ENCODE measurements at places on chromosomes 12 and 14.

- DNase-seq, result no peak
These were observed 69.8 kb upstream of the RIN3 start for GRCh38 chr14:92443741-92444140.

GRCh38 chr12:106070147-106070546, 68.6 kb downstream of the NUAK1 start:
- no peak for DNase-seq

GRCh38 chr14:73286598-73286997, 49.3 kb downstream of the PAPLN start:
- no peak for DNase-seq

DNA sequence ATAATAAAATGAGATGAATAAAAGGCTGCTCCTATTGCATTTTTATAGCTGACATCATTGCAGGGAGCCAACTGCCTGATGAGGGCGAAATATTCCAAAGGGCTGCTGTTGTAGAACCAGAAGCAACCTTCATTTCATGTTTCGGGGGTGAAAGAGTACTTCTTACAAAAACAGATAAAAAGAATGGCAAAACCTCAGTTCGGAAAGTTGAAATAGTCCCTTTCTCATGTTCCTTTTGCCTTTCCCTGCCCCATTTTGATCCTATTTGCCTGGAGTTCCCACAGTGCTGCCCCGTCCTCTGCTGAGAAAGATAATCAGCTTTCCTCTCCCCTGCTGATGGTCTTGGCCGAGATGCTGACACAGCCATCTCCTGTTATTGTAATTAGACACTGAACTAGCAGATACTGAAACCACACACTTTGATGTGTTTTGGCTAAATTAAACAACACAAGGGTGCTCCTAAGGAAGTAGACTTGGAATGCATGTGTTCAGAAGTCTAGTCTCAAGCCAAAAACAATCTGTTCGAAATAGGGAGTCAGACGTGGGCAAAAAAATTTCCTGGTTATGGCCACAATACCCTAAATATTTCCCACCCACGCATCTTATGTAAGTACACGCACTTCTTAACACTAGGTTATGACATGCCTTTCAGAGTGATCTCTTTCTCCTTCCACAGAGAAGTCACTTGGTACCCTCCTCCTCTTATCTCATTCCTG, 117.2 kb downstream of the PPM1H start:
- peak; percentile 92 for DNase-seq

DNA sequence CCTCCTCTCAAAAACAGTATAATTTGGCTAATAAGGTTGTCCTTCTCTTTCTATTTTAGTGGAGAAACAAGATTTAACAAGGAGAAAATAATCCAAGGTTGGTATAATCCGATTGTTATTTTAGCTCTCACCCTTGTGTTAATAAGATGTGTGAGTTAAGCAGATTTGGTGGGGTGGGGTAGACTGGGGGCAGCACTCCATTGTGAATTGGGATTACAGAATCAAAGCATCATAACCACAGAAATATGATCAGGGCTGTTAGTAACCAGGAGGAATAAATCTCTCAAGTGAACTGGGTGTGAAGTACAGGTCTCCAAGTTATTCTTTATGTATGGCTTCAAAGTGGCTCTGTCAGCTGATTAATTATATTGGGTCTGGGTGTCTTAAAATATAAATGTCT, 10.2 kb downstream of the TIGAR start:
- DNase-seq, result no peak

DNA sequence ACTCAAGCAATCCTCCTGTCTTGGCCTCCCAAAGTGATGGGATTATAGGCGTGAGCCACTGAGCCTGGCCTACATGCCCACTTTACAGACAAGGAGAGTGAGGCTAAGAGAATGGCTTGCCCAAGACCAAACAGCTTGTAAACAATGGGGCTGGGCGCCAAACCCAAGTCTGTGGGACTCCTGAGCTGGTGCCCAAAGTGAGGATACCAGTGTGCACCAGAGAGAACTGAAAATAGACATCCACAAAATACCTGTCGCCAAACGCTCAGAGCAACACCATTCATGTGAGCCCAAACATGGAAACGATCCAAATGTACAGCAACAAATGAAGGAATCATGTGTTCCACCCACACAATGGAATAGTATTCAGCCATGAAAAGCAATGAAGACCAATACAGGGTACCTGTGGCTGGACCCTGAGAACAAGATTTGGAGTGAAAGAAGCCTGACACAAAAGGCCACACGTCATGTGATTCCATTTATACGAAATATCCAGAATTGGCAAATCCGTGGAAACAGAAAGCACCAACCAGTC, 38.2 kb downstream of the CCNK start:
- no peak for DNase-seq

- no peak for DNase-seq
These were observed 3.1 kb downstream of the YAF2 start for GRCh38 chr12:42234970-42235369.
